ENCODE measurements at places on chromosomes 4 and X. TPM values are rescaled to one million over a fixed set of nuclear protein-coding genes. Genes with fewer than 3 reads are reported as not detected.

Gene TCP11X1
- not detected for total RNA-seq

Gene ARR3
- not detected for total RNA-seq

Gene OCIAD2
- total RNA-seq = 59.7 TPM

Gene TMEM31
- total RNA-seq = 0.31 TPM

Gene KLB
- not detected for total RNA-seq

Gene CCDC149
- not detected for total RNA-seq

Gene GPR143
- not detected for total RNA-seq

Gene SPANXB1
- not detected for total RNA-seq

Gene POU3F4
- not detected for total RNA-seq

DNA sequence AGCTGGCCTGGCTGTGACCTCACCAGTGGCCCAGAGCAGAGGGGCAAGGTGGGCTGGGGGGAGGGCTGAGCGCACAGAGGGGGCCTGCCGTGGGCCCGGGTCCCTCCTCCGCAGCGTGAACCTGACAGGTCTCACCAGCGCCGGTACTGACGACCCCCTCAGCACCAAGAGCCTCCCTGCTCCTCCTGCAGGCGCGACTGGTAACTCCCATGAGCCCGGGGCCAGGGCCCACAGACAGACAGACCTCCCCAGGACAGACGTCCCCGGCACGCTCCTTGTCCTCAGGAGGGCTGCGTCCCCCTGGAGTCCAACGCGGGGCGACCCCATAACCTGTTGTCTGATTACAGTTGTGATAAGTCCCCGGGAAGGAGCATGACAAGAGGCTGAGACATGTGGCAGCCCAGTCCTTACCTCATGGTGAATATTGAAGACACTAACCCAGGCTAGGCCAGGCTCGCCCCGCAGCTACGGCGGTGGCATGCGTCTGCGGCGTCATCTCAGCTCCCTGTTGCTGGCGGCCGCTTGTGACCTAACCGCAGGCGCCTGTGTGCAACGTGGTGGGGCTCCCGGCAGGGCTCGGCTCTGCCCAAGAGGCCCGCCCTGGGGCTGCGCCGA, 8.5 kb downstream of the AKAP17A start:
- DNase-seq = no peak

GRCh38 chr4:30723201-30723955, 3.2 kb downstream of the PCDH7 start:
- no peak for DNase-seq

- no peak for DNase-seq
These were observed 175.4 kb downstream of the SH3BGRL start for GRCh38 chrX:81377329-81377728.

DNA sequence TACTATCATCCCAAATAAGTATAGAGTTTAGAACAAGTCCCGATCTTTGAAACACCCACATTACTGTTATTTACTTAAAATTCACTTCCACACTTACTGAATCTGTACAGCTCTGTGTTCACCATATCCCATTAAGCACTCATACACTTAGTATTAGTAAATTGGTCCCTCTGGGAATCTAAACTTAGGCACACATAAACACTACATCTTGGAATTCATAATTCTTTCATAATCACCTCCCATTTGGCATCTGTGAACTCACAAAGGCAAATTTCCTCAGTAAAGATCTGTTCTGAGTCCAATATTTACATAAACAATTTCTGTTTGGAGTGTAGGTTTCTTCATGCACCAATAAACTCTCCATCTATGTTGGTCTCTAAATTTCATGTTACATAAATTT, 52.6 kb upstream of the PPARGC1A start:
- DNase-seq = no peak

- DNase-seq = no peak
These were observed 36.3 kb upstream of the PDGFRA start for GRCh38 chr4:54192811-54193210.

- DNase-seq = no peak
These were observed 1705.1 kb downstream of the PCDH7 start for GRCh38 chr4:32425243-32425642.

DNA sequence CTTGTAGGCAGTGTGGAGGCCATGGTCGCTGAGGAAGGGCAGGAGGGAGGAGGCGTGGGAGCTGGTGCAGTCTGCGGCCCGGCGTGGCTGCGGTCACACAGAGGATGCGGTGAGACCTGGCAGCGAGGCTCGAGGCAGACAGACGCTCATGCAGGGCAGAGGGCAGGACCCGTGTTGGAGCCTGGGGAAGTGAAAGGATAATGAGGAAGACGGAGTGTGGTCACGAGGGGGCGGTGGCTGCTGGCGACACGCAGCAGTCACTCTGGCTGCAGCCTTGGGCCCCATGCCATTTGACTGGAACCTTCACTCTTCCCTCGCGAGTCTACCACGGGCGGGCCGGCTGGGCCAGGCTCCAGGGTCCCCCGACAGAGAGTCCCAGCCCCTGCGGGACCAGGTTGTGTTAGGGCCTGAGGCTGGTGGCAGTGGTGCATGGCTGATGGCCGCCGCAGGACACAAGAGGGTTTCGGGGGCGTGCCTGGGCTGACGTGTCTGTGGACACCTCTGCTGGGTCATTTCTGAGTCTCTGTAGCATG, 68.8 kb upstream of the HGFAC start:
- peak; percentile 34 for DNase-seq

- peak; percentile 28 for DNase-seq
These were observed 8.0 kb upstream of the CPEB2 start for GRCh38 chr4:14994242-14994641.

- no peak for DNase-seq
These were observed 3.9 kb downstream of the TMEM33 start for GRCh38 chr4:41939016-41939626.

- DNase-seq = no peak
These were observed 26.6 kb downstream of the VSIG4 start for GRCh38 chrX:66013194-66013816.

DNA sequence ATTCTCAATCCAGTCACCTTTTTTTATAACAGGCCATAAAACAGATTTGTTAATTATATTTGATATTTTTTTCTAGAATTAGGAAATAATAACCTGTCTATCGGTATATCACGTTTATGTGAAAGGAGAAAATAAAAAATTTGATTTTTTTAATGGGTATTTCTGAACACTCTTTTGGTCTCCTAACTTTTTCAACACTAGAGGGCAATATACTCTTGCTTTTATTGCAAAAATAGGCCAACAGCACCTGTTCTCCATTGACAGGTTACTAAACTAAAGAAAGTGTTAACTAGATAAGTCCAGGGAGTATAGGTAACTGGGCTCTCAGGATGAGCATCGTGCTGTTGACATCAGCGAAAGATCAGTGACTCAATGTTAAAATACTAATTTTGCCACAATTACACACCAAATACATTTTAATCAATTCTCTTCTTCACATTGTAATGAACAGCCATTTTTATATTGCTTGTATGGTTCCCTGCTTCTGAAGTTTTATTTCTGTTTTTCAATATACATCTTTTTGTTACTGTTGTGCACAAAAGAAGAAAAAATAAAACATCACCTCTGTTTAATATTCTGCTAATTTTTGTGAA, 22.8 kb downstream of the NDST4 start:
- no peak for DNase-seq

GRCh38 chr4:147578051-147578476, 39.1 kb upstream of the TMEM184C start:
- DNase-seq = no peak

DNA sequence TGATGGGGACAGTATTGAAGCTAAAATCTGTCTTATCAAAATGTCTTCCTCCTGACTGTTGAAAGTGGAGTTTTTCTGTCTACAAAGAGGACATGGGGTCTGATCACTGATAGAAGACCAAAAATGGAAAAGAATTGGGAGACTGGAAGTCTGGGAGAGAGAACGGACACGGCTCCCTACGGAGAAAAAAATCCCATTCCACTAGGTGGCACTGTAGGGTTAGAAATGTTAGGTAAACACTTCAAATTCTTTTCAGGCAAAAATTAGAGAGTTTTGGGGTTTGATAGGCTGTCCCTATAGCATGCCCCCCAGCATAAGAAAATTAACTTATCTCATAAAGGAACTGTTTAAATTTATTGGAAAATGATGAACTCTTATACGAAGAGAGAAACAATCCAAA, 200.5 kb downstream of the FAM133A start:
- no peak for DNase-seq

GRCh38 chr4:163042306-163042705, 124.4 kb downstream of the NAF1 start:
- DNase-seq = no peak

- peak; percentile 28 for DNase-seq
These were observed 35.9 kb upstream of the STK26 start for GRCh38 chrX:131987252-131987651.

DNA sequence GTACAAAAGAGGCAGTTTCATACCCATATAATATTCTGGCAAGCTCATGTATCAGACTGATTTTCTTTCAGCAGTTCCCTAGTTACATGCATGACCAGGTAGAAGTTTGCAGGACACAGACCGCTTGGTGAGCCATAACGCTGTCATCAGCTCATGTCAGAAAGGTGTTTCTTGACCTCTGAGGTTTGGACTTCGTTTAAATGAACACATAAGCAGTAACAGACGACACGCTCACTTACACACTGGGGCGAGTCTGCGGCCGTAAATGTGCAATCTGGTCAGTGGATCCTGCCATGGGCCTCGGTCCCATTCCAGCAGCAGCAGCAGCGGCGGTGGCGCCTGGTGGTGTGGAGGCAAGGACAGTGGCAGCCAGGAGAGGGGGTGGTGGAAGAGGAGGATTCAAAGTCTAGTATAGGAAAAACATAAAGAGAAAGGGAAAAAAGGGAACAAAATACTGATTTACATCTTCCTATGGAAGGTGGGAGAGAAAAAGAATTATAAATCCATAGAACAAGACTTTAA, 111.9 kb upstream of the CBR4 start:
- DNase-seq = no peak

GRCh38 chr4:10018818-10019461, 2.4 kb downstream of the SLC2A9 start:
- peak; percentile 96 for DNase-seq

- DNase-seq = no peak
These were observed 540.9 kb downstream of the TRIML1 start for GRCh38 chr4:188680004-188680666.

DNA sequence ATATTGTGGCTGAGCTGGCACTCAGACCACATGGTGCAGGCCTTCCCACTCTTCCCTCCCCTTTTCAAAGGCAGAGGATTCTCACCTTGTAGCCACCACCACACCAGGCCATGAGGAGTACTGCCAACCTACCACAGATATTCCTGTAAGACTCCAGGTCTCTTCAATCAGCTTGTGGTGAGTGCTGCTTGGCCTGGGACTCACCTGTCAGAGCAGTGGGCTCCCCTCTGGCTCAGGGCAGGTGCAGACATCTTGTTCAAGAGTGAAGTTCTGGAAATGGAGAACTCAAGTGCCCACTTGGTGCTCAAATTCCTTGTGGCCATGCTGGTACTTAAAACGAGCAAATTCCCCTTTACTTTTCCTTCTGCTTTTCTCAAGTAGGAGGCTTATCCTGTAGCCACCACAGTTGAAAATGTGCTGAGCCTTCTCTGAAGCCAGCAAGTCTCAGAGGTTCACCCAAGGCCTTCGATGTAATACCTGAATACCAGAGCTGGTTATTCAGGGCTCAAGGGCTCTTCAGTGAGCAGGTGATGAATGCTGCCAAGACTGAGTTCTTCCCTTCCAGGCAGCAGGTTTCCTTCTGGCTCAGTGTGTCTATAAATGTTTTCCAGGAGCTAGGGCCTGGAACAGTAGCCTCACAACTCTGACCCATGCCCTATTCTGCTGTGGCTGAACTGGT, 212.9 kb downstream of the TEX13C start:
- no peak for DNase-seq

DNA sequence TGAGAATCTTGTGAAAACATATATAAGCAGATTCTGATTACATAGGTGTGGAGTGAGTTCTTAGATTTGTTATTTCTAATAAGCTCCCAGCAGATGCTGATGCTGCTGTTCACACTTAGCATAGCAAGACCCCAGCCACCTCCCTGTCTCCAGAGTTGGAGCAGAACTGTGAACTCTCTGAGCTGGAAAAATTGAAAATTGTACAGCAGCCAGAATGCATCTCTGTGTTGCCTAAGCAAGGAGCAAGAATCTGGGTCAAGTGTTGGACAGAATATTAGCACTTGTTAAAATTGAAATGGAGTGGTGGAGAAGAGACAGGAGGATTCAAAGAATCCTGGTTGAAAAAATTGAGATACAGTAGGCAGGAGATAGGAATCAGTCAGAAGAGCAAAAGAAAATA, 146.6 kb upstream of the FAM47C start:
- DNase-seq = no peak

- no peak for DNase-seq
These were observed 2.2 kb upstream of the FMR1NB start for GRCh38 chrX:147978931-147979330.

- DNase-seq = no peak
These were observed 217.8 kb upstream of the HCCS start for GRCh38 chrX:10893366-10893765.

DNA sequence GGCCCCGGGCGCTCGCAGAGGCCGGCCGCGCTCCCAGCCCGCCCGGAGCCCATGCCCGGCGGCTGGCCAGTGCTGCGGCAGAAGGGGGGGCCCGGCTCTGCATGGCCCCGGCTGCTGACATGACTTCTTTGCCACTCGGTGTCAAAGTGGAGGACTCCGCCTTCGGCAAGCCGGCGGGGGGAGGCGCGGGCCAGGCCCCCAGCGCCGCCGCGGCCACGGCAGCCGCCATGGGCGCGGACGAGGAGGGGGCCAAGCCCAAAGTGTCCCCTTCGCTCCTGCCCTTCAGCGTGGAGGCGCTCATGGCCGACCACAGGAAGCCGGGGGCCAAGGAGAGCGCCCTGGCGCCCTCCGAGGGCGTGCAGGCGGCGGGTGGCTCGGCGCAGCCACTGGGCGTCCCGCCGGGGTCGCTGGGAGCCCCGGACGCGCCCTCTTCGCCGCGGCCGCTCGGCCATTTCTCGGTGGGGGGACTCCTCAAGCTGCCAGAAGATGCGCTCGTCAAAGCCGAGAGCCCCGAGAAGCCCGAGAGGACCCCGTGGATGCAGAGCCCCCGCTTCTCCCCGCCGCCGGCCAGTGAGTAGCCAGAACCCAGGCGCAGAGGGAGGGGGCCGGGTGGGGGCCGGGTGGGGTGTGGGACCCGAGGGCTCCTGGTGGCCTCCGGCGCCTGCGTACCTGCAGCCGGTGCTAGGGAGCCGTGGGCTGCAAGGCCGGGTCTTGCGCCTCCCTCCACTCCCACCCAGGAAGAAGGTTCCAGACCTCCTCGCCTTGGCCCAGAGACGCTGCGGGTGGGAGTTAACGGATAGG, 534 bp downstream of the MSX1 start:
- DNase-seq = no peak

GRCh38 chrX:37371578-37371991, 22.4 kb downstream of the PRRG1 start:
- no peak for DNase-seq

GRCh38 chr4:94253036-94253435, 45.4 kb downstream of the SMARCAD1 start:
- DNase-seq = no peak

DNA sequence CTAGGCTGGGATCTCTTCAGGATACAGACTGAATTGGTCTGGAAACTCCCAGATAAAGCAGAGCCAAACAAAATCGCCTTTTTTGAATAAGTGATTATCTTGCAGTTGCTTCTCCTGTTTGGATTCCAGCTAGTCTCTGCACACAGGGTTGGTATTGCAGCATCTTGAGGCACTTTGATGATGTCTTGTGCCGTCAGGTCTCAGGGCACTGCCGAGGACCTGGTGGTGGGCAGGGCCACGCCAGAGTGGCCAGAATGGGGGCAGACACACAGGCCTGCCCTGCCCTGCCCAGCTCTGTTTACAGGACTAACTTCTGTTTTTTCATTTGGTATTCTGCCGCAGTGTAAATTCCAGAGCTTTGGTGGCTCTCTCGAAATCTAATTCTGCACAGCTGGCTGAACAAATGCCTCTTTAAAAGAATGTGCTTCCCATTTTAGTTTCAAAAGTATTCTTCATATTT, 276.1 kb downstream of the NR3C2 start:
- no peak for DNase-seq
